Stimulated activated CD4-positive, alpha-beta T cell treated with anti-CD3 and anti-CD28 coated beads, Interleukin-12 subunit alpha, Interleukin-12 subunit beta, amount 100 ng/mL, for 24 hours (primary cell): ENCODE measurements at places on chromosomes 2 and 18.

DNA sequence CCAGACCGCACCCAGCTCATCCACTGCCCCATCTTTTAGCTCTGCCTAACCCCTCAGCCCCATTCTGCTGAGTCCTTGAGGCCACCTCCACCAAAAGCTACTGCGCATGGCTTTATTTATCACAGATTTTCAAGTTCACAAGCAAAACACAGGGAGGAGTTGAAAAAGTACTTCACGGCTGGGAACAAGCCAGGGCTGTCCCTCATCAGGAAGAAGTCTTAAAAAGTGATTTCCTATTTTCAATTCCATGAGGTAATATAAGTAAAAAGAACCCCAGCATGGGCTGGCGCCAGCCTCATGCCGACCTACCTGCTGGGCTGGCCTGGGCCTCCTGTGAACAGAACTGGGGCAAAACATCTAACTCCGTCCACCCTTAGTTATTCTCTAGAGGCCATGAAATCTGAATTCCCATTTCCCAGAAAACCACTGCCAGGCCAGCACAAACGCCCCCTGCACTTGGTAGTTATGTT is 69.0 kb downstream of the POLR1A start:
- DNase-seq, result no peak

GRCh38 chr2:238970553-238971081 is 122.7 kb downstream of the TWIST2 start:
- peak; percentile 23 for DNase-seq

DNA sequence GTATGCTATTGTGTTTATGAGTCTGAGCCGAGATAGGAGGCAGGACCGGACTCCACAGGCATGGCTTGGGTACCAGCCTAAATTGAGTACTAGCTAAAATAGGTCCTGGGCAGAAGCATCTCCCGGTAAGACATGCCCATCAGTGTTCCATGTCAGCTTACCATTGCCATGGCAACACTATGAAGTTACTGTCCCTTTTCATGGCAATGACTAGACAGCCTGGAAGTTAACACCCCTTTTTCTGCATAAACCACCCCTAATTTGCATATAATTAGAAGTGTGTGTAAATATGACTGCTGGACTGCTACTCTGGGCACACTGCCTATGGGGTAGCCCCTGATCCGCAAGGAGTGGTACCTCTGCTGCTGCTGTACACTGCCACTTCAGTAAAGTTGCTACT is 1005.1 kb upstream of the FAM98A start:
- no peak for DNase-seq

GRCh38 chr2:217223222-217223930 is 363.5 kb upstream of the TNP1 start:
- DNase-seq, result peak; percentile 12

GRCh38 chr2:63052411-63053080 is 1.9 kb downstream of the OTX1 start:
- no peak for DNase-seq

GRCh38 chr2:120692691-120693090 is 43.0 kb upstream of the GLI2 start:
- no peak for DNase-seq

DNA sequence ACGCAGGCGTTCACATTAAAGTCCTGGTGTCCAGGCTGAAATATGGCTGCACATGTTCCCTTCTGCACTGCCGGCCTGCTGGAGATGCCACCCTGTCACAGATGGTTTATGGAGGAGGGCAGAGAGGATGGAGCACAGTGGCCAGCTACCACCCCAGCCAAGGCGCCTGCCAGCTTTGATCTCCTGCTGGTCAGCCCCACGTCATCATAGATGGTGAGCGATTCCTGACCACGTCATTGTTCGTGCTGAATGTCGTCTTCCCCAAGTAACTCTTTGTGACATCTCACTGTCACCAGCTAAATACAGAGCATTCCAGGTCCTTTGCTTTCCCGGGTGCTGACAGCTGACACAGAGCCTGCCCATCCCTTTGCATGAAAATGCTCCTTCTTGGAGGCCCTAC is 248.3 kb downstream of the TTC32 start:
- DNase-seq, result no peak

- no peak for DNase-seq
Observed at GRCh38 chr18:34976534-34976898, 64.7 kb upstream of the MAPRE2 start.

DNA sequence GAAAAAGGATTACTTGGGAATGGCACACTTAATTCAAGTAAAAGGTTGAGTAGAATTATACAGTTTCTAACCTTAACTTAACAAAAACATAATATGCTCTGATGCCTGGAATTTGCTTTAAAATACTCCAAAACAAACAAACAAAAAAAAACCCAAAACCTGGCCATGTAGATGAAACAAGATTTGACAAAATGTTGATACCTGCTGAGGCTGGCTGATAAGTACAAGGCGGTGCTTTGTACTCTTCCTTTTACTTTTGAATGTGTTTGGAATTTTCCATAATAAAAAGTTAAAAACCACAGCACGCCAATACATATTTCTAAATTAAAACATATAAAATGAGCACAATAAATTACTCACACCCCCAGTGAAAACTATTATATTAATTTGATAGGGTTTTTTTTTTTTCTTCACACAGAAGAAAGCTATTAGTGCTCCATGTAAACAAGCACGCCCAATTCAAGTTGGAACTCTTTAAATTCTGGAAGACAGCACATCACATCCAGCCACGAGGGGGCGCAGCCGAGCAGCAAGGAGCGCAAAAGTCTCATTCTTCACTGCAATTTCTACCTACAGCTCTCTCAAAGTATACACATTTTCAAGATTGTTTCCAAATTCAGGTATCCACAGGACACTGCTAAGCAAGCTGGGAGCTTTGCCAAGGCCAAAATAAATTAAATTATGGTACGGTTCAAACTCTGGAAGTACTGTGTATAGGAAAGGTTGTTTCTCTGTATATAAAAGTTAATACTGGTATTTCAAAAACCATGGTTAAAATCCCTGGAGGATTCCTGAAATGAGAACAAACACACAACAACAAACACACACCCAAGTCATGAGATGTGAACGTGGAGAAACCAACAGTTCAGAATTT is 7.5 kb downstream of the SERTAD2 start:
- peak; percentile 72 for DNase-seq

GRCh38 chr2:120430501-120430830 is 84.5 kb downstream of the INHBB start:
- no peak for DNase-seq

DNA sequence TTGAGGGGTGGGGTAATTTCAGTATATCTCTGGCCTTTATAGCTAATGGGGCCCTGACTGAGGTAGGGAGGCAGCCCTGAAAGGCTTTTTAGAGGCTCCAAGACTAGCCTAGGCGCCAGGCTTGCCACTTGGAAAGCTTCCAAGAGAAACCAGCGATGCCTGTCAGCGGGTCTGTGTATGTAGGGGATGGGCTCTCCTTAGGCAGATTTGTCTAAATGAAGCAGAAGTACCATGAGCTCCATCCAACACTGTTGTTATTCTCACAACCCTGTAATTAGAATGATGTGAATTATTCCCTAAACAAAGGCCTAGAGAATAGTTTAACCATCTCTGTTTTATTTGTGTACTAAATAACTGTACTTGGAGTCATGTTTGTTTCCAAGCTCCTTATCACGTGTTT is 138.1 kb downstream of the B3GNT2 start:
- no peak for DNase-seq

GRCh38 chr2:109226128-109226527 is 97.1 kb downstream of the SH3RF3 start:
- DNase-seq, result no peak

DNA sequence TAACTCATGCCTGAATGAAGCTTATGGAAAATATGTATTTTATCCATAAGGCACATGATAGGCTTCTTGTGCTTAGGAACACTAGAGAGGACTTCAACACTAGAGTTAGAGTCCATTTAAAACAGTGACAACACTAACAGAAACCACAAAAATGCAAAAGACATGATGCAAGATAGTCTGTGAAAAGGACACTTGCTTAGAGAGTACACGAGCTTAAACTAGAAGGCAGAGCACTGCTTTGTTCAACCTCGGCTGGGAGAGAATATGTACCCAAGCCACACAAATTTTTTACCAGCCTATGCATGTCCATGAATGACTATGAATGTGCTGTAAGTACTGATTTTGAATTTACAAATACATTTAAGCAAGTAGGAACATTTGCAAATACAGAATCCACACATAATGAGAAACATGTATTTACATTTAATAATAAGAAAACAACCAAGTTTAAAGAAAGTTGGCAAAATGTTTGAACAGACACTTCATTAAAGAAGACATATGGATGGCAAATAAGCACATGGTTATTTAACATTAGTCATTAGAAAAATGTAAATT is 130.6 kb downstream of the SPOPL start:
- DNase-seq, result no peak

GRCh38 chr2:206611736-206612135 is 30.6 kb upstream of the FAM237A start:
- no peak for DNase-seq

DNA sequence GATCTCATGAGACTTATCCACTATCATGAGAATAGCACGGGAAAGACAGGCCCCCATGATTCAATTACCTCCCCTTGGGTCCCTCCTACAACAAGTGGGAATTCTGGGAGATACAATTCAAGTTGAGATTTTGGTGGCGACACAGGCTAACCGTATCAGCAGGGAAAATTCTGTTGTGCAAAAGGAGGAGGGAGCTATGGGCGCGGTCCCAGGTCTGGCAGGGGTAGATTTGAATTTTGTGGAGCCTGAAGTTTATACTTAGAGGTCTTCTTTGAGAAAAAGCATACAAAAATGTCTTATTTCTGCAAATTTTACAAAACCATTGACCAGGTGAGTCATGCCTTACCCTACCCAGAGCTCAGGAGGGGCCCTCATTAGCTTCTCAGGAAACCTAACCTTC is 36.6 kb downstream of the SLC4A3 start:
- DNase-seq, result no peak

- no peak for DNase-seq
Observed at GRCh38 chr2:134865067-134865787, 26.8 kb downstream of the ACMSD start.

- DNase-seq, result no peak
Observed at GRCh38 chr2:36027616-36028015, 328.0 kb upstream of the CRIM1 start.

DNA sequence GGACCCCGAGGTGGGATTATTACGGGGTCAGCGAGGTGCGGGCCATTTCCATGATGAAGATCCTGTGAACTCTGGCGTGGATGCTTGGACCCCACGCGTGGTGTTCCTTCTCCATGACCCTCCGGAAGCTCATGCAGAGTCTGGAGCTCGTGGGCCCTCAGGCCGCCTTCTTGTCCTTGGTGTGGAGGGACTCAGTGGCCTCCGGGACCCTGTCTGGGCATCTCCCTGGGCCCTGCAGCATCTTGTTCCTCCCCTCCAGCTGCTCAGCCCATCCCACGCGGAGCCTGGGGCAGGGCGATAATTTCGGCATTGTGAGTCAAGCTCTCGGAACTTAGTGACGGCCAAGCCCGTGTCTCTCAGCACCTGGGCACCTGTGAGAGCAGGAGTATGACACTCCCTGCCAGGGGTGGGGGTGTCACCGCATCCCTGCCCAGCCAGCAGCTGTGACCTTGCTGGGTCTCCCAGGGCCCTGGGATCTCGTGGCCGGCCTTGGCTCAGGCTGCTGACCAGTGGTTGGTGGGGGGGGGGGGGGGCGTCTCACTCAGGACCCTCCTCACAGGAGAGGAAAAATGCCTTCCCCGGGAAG is 24.6 kb downstream of the RTP5 start:
- DNase-seq, result no peak

DNA sequence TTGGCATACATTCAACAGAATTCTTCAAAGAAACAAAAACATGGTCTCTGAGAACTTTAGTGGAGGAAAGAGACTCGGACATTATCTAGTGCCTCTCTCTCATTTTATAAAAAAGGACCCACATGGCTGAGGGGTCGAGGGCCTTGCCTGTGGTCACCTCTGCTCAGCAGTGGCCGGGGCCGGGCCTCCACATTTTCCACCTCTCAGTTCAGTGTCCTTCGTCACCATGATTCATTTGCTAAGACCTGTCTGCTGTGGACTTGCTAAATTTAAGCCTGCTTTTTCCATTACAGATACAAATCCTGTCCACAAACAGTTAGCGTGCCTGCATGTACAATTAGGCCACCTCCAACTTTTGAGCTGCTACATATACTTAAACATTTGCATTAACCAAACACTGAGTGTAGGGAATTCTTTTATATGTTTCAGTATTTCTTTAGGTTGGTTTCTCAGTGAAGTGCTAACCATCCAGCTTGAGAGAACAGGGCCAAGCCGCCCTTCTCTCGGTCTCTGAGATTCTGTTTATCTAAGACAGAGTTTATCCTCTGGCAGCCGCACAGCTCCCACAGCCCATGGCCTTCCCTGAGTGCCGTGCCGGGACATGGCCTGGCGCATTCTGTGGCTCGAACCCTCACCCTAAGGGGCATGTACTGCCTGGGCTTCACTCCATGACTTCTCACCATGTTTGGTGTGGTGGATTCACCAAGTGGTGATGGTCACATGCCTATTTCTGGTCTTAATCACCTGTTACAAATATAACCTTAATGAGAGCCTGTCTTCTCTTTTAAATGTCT is 46.2 kb downstream of the COA5 start:
- DNase-seq, result no peak

DNA sequence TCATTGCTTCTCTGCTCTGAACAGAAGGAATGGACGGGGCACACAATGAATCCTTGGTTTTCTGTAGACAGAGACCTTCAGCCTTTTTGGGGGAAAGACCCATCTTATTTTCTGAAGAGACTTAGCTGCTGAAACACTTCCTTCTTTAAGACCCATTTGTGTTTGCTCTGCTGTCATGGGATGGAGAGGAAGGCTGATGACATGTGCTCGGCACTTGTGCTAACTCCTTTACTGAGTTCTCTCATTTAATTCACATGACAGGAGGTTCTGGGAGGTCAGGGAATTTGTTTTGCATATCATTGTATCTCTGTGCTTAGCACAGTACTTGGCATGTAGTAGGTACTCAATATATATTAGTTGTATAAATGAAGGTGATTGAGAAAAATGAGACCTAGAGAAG is 39.0 kb downstream of the OXER1 start:
- no peak for DNase-seq

DNA sequence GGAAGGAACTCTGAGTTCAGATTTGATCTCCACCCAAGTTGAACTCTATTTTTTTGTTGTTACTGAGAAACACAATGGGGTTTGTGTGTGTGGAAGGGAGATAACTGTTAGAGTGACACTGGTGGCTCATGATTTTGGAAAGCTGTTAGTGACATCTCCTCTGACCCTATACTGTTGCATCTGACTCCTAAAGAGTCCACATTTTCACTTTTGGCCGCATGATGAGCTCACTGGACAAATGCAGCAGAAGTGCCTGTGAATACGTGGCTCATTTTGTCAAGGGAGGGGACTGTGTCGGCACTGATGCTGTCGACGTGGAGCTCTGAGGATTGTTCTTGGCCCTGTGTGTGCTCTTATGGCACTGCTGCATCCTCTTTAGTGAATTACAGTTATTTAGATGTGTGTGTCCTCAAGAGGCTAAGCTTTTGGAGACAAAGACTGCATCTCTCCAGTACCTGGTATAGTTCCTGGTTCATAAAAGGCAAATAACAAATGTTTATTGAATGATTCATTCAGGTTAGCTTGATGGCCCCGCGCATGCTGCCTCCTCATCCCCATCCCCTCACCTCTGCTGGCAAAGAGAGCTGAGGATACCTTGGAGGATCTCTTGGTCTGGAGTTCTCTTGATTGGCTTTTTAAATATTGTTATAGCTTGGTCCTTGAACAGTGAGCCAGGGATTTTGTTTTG is 135.4 kb downstream of the PHLPP1 start:
- no peak for DNase-seq

GRCh38 chr2:68556381-68556780 is 87.0 kb upstream of the PROKR1 start:
- no peak for DNase-seq
